ENCODE measurements at places on chromosomes 2 and 18. TPM values are rescaled to one million over a fixed set of nuclear protein-coding genes. Genes with fewer than 3 reads are reported as not detected.

Gene ASAP2
- 54.2 TPM for polyA plus RNA-seq

Gene MBD5
- polyA plus RNA-seq, result 21.3 TPM

Gene ALLC
- not detected for polyA plus RNA-seq

Gene SFTPB
- not detected for polyA plus RNA-seq

Gene GKN2
- not detected for polyA plus RNA-seq

Gene MAL
- not detected for polyA plus RNA-seq

Gene CCDC85A
- 0.03 TPM for polyA plus RNA-seq

Gene AGXT
- polyA plus RNA-seq, result not detected

Gene RNF138
- 18.0 TPM for polyA plus RNA-seq

Gene METAP1D
- polyA plus RNA-seq, result 4.5 TPM

Gene TLX2
- polyA plus RNA-seq, result not detected

Gene MYL1
- polyA plus RNA-seq, result not detected

Gene VAMP5
- polyA plus RNA-seq, result 11.0 TPM

Gene VWC2L
- polyA plus RNA-seq, result not detected

Gene LAMA1
- 4.1 TPM for polyA plus RNA-seq

Gene TMEM247
- not detected for polyA plus RNA-seq

Gene HRH4
- polyA plus RNA-seq, result 0.03 TPM

Gene FEV
- polyA plus RNA-seq, result not detected

Gene ANKRD12
- polyA plus RNA-seq, result 8.0 TPM

Gene SRD5A2
- polyA plus RNA-seq, result 0.04 TPM

Gene FBXO41
- 4.5 TPM for polyA plus RNA-seq

Gene TRABD2A
- polyA plus RNA-seq, result 0.54 TPM

Gene CYS1
- polyA plus RNA-seq, result 0.14 TPM

Gene RMND5A
- polyA plus RNA-seq, result 26.0 TPM

Gene SLC4A3
- polyA plus RNA-seq, result 9.6 TPM

Gene RIOK3
- 68.6 TPM for polyA plus RNA-seq

Gene FAM161A
- polyA plus RNA-seq, result 2.1 TPM

Gene GALR1
- not detected for polyA plus RNA-seq

Gene GALNT3
- polyA plus RNA-seq, result 34.4 TPM

Gene TRIM43
- polyA plus RNA-seq, result not detected

Gene HOXD3
- polyA plus RNA-seq, result not detected

Gene LONRF2
- not detected for polyA plus RNA-seq

Gene NLRC4
- polyA plus RNA-seq, result not detected

Gene ZAP70
- 7.3 TPM for polyA plus RNA-seq

Gene B3GNT7
- polyA plus RNA-seq, result not detected

Gene RAPGEF4
- polyA plus RNA-seq, result 1.2 TPM

Gene TMEM17
- polyA plus RNA-seq, result 4.1 TPM

Gene CNRIP1
- polyA plus RNA-seq, result not detected

Gene WDSUB1
- polyA plus RNA-seq, result 4.0 TPM

Gene ALK
- not detected for polyA plus RNA-seq

Gene ACMSD
- not detected for polyA plus RNA-seq

Gene EPB41L5
- polyA plus RNA-seq, result 13.3 TPM

Gene PSD4
- 10.4 TPM for polyA plus RNA-seq

Gene SCN1A
- polyA plus RNA-seq, result not detected

Gene CCDC141
- not detected for polyA plus RNA-seq

Gene PLEK
- polyA plus RNA-seq, result 0.28 TPM

Gene MAP2
- polyA plus RNA-seq, result 11.9 TPM

Gene SMC6
- polyA plus RNA-seq, result 12.3 TPM

Gene VIL1
- not detected for polyA plus RNA-seq

Gene WNT6
- polyA plus RNA-seq, result not detected

Gene CCL20
- polyA plus RNA-seq, result 0.70 TPM

Gene CD8B2
- not detected for polyA plus RNA-seq

Gene FAM237A
- not detected for polyA plus RNA-seq

Gene ODC1
- 501 TPM for polyA plus RNA-seq

Gene UGT1A5
- polyA plus RNA-seq, result 1.3 TPM

Gene CNTNAP5
- polyA plus RNA-seq, result not detected

Gene LBX2
- polyA plus RNA-seq, result 0.09 TPM

Gene PUM2
- 30.1 TPM for polyA plus RNA-seq

Gene NT5DC4
- polyA plus RNA-seq, result 0.07 TPM
